ENCODE measurements at places on chromosomes 12 and 14.

DNA sequence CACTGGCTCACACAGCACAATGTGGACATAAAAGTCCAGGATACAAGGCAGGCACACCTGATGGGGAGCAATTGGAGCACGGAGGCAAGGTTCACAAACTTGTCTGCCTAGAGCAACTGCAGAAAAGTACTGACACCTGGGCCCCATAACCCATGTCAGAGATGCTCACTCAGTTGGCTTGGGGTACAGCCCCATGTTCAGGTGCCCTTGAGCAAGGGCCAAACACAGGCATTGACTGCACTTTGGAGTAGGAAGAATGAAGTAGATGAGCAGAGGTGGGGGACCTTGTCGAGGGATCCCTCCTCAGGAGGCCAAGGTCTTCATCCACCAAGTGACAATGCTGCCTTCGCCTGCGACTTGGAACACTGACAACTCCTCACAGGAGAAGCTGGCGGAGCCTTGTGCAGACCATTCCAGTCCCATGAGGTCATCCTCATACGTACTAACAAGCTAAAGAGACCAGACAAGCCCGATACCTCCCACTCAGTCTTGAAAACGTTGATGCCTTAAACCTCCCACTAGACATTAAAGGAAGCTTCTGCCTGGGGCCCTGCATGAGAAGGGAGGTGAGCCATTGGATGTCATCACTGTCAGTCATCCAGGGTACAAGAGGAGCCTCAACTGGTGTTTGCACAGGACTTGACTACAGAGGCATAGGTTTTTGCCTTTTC, 42.5 kb upstream of the C14orf180 start:
- no peak for DNase-seq

- DNase-seq, result no peak
Measured at GRCh38 chr12:58883576-58884334, 36.5 kb downstream of the LRIG3 start.

DNA sequence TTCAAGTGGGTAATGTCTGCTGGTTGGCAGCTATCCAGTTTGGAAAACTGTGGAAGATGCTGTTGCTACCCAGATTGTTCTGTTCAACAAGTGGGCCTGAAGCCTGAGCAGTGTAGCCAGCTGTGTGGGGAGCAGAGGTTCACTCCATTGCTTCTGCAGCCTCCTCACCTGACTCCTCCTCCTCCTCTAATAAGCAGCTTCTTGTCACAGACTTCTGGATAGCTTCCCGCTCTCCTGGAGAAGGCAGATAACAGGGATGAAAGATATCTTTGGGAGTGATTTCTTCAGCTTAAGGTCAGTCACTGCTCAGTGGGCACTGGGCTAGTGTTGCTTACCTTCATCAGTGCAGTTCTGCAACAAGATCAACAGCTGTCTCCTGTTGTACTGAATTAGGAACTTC, 2.0 kb downstream of the POP5 start:
- no peak for DNase-seq

DNA sequence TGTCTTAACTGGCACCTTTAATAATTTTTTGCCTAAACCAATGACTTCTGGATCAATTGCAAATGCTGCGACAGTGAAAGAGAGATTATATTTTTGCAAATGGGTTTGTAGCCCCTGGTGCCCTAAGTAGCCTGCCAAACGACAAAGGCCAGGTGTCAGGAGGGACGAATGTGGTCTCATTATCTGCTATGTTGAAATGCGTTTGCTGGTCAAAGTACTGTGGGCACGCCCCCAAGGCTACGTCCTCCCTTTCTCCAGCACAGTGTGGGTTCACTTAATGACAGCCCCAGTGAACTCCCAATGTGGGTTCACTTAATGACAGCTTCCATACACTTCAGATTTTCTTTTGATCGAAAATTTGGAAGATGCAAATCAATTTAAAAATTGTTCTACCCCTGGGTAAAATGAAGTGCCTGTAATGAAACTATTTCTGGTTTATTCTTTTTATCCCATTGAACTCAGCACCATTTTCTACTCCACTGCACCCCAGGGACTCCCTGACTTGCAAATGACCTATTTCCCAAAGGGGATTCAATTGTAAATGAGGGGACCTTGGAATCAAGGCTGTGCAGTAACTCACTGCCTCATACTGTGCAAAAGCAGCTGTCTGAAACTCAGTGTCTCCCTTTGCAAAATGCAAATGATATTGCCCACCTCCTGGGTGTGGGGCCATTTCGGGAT, 1.4 kb downstream of the SERPINA11 start:
- no peak for DNase-seq

- DNase-seq, result no peak
Measured at GRCh38 chr14:94907626-94908261, 137.8 kb upstream of the GSC start.

DNA sequence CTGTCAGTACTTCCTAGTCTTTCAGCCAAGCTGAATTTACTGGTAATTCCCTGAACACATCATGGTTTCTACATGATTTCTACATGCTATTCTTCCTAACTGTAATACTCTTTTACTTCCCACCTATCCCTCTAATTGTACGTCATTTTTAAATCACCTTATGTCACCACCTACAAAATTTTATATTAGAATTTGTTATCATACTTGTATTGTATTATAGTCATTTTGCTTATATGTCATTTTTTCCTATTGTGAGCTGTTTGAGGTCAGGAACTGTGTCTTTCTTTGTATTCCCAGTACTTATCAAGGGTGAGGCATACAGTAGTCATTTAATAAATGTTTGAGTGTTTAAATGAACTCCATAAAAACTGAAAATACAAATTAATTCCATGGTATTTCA, 86.6 kb downstream of the USP15 start:
- DNase-seq, result no peak

All from tibial nerve (tissue), 4 donors.